ENCODE measurements at places on chromosomes 1 and 21.

DNA sequence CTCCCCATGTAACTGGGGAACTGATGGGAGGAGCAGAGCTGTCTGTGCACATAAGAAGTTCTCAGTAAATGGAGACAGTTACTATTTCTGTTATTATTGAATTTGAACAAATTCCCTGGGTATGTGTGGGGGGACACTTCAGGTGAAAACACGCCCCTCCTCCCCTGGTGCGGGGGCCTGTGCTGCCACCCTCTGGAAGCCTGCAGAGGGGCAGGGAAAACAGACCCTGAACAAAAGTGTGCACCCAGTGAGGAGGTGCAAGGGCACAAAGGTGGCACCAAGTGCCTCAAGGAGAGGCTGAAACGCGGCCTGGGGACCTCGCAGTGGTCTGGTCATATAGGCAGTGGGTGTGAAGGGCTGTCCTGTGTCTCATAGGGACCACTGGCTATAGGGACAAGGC lies 18.2 kb upstream of the NADK start:
- no peak for DNase-seq

DNA sequence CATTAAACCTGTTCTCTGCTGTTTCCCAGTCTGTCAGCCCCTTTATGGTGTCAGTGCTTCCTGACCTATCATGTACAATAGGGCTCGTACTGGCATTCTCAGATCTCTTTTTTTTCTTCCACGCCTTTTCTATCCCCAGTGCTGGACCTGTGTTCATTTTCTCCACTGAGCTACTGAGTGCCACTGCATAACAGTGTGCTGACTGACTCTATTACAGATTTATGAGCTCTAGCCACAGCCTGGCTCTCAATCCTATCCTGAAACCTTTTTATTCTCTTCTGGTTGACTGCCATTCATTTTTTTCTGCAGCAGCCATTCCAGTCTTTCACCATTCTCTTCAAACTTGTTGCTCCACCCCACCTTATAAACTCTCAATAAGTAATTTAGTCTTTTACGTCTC lies 59.6 kb upstream of the MACF1 start:
- DNase-seq: no peak

GRCh38 chr1:6329851-6330250 lies 63.7 kb downstream of the ACOT7 start:
- no peak for DNase-seq

DNA sequence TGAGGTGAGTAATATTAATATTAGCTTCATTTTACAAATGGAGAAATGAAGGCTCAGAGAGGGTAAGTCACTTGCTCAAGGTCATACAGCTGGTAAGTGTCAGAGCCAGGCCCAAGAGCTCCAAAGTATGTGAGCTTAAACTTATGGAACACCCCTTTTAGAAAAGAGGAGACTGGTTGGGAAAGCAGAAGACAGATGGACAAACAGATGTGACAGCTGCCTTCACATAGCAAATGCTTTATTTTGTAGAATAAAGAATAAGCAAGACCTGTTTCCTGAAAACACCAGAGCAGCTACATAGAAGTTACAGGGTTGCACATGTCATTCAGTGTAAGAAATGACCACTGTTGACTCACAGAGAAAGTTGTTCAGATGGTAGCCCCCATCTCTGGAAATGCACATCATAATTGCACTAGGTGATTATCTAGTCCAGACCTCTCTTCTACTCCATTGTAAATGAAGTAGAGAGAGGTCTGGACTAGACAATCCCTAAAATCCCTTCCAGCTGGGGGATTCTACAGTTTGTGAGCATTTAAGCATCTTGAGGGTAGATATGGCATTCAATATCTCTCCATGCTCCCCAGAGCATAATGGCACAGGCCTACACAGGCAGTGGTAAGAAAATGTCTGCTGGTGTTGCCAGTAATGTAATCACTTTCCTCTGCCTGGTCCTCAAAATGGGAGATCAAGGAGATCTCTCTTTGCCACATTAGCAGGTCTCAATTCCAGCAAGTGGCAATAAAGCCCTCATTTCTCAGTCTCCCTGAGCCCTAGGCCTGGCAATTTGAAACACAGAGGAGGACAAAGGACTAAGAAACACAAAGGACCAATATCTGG lies 188.2 kb upstream of the FGGY start:
- DNase-seq: peak; percentile 3

DNA sequence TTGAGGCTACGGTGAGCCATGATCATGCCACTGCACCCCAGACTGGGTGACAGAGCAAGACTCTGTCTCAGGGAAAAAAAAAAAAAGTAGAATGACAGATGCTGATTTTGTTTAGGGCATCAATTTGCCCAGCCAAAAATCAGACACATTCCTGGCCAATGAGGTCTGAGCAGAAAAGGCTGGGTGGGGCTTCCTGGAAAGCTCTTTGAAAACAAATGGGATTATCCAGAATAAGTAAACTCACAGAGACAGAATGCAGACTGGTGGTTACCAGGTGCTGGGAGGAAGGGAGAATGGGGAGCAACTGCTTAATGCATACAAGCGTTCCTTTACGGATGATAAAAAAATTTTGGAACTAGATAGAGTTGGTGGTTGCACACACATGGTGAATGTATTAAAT lies 10.1 kb upstream of the CITED4 start:
- no peak for DNase-seq

- DNase-seq: no peak
Measured at GRCh38 chr1:37947364-37947763, 511 bp upstream of the INPP5B start.

GRCh38 chr1:17306407-17306806 lies 1.6 kb upstream of the PADI4 start:
- DNase-seq: no peak

- DNase-seq: peak; percentile 13
Measured at GRCh38 chr1:180299479-180300221, 69.6 kb downstream of the LHX4 start.

- no peak for DNase-seq
Measured at GRCh38 chr1:81834268-81834667, 33.5 kb downstream of the ADGRL2 start.

DNA sequence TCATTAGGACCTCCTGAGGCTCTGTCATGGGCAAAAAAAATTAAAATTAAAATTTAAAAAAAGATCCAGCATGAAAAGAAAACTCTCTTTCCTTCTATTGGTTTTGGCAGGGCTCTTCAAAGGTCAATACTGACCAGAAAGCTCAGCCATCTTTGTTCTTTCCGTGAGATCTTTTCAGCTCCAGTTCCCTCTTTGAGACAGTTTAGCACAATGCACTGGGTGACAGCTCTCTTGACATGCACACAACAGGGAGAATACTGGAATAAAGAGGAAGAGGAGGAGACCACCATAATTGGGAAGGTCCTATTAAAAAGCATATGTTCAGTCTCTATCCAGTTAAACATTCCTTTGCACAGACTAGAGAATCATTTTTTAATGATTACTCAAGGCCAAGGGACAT lies 6.3 kb downstream of the LIX1L start:
- no peak for DNase-seq

- peak; percentile 49 for DNase-seq
Measured at GRCh38 chr1:56817716-56818463, 1.3 kb downstream of the FYB2 start.

DNA sequence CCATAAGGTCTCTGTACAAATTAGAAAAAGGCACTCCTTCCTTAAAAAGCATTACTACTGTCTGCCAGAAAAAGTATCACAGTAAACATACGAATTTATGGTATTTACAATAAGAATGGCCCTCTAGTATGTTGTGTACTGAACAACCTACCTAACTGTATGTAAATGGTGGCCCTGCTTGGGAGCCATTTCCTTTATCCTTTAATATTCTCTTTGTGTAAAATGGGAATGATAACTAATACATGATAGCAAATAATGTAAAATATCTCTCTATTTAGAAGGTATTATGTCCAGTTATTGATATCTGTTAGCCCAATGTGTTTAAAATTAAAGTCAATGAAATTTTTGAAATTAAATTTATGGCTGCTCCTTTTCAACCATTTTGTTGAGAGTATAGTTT lies 5.2 kb downstream of the DR1 start:
- DNase-seq: no peak

GRCh38 chr21:43749651-43750262 lies 26.4 kb downstream of the CSTB start:
- no peak for DNase-seq

DNA sequence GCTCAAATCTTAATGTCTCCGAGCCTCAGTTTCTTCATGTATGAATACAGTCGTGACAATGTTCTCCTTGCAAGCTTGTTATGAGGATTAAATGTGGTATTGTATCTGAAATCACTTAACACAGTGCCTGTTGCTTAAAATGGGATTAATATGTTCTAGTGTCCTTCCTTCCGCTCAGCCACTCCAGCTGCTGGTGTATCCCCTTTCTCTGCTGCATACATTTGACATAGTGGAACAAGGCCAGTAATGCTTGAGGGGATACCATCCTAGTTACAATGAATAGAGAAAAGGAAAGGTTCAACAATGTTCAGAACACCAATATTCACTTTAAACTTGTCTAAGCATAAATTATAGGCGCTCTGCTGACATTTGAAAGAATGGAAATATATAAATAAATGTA lies 64.0 kb downstream of the PROX1 start:
- no peak for DNase-seq

GRCh38 chr1:155253208-155253607 lies 2.1 kb downstream of the ENTREP3 start:
- peak; percentile 53 for DNase-seq

- peak; percentile 51 for DNase-seq
Measured at GRCh38 chr1:205450448-205450847, 5.4 kb downstream of the BLACAT1 start.

DNA sequence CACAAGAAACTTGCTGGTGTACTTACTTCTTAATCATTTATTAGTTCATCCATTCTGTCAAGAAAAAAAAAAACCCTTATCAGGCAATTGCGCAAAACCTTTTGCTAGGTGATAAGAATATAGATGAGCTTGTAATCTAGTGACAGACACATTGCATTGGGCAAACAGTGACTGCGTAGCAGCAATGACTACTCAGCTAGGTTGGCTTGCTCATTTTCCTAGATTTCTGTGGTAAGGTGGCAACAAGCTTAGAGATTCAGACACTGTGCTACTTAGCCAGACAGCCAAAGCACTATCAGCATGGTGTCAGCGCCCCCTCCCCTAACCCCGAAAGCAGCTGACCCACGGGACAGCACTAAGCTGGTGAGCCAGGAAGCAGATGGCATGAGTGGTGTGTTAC lies 203.1 kb downstream of the BARHL2 start:
- DNase-seq: no peak

DNA sequence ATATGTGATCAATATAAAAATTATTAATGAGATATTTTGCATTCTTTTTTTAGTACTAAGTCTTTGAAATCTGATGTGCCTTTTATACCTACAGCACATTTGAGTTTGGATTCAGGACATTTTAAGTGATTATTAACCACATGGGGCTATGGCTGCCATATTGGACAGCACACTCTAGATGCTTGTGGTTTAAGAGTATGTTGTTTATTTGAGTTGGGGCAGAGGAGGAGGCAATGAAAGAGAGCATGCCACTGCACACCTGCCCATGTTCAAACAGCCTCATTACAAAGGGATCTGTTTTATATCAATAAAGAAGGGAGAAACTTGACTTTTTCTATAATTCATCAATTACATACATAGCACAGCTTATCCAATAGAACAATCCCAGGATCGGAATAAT lies 99.4 kb upstream of the EDEM3 start:
- no peak for DNase-seq

GRCh38 chr1:221448585-221449175 lies 293.2 kb downstream of the DUSP10 start:
- no peak for DNase-seq

DNA sequence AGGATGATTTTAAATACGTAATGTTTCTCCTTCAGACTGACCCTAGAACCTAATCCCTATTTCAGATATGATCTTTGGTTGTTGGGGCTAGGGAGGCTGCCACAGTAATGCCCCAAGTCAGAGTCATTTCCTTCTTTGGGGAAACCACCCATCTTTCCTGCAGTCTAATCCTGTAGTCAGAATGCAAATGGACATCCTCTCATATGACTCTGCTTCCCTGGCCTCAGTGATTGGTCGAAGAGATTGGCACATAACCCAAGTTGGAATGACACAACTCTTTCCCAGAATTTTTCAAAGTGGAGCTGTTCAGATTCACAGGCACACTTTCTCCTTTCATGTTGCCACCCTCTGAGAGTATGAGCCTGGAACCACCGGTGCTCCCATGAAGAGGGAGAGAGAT lies 58.8 kb upstream of the ZNF644 start:
- DNase-seq: no peak

- no peak for DNase-seq
Measured at GRCh38 chr1:29259802-29260441, 23.6 kb downstream of the PTPRU start.

DNA sequence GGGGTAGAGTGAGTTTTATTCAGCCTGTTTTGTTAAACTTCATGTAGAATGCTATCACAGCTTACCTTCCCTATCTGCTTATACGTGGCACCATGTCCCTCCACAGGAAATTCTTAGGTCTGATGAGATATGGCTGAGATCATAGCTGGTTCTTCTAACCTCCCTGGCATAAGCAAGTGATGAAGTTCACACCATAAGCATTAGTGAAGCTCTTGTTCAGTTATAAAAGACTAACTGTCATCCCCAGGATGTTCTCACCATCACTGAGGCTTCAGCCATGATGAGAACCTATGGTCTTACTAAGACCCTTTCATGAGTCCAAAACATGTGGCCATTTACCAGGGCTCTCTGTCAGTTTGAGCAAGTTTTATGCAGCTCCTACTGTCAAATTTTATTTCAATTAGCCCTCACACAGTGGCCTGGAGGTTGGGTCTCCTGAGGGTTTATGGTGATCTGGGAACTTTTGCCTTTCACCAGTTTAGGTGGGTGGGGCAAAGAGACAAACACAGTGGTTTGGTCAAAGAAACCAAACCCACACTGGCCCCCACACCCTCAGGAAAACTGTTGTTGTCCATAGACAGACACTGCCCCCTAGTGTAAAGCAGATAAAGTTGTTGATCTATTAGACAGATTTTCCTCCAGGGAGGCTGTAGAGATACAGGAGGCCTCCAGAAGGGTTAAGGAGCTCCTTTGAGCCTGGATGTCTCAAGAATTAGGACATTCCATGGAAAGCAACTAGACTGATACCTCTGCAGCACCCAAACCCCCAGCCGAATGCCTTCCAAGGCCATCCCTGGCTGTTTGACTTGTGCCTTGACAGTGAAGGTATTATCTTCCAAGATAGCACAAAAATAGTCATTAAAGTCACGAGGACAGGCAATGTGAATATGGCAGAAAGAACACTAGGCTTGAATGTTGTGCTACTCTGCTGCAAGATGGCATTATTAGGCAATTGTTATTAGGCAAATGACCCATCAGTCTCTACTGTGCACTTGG lies 5.0 kb downstream of the SLC22A15 start:
- peak; percentile 68 for DNase-seq

- DNase-seq: no peak
Measured at GRCh38 chr1:66493731-66494130, 40.2 kb upstream of the SGIP1 start.

- no peak for DNase-seq
Measured at GRCh38 chr1:82515650-82516049, 714.9 kb downstream of the ADGRL2 start.

DNA sequence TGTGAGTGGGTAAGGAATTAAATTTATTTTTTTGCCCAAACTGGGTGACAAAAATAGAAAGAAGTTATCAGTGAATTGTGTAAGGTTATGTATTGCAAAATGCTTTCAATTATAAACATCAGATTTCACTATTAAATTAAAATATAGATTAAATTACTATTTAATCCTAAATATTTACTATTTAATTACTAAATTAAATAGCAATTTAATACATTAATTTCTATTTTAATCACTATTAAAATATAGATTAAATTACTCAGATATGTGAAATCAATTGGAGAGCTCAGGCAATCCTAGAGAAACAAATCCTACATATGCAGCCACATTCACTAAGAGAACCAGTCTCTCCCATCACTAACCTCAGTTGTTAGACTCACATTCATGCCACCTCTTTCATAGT lies 2075.8 kb downstream of the MRPL39 start:
- DNase-seq: no peak

- no peak for DNase-seq
Measured at GRCh38 chr1:82843876-82844275, 1043.1 kb downstream of the ADGRL2 start.
